Lung microvascular endothelial cell (primary cell): ENCODE measurements at places on chromosomes 5 and 9. TPM values are rescaled to one million over a fixed set of nuclear protein-coding genes. Genes with fewer than 3 reads are reported as not detected.

The SLC6A3 gene
- not detected in 2 replicates for total RNA-seq

The PTPRD gene
- 1.2 and 2.4 TPM in 2 replicates for total RNA-seq

The NUDT12 gene
- 3.2 and 3.7 TPM in 2 replicates for total RNA-seq

The TMC1 gene
- total RNA-seq = 0.20 and 0.22 TPM in 2 replicates

The IFNA2 gene
- total RNA-seq = not detected in 2 replicates

The LAMC3 gene
- 0.65 and 2.6 TPM in 2 replicates for total RNA-seq

The GPX3 gene
- 5.0 and 6.3 TPM in 2 replicates for total RNA-seq

The PFN3 gene
- total RNA-seq = not detected in 2 replicates
